ENCODE measurements at places on chromosomes 6 and 20. TPM values are rescaled to one million over a fixed set of nuclear protein-coding genes. Genes with fewer than 3 reads are reported as not detected.

MATN4 gene
- polyA plus RNA-seq, result 0.57 TPM

- DNase-seq, result no peak
These were observed 21.5 kb downstream of the ASIP start for GRCh38 chr20:34262488-34263288.

DNA sequence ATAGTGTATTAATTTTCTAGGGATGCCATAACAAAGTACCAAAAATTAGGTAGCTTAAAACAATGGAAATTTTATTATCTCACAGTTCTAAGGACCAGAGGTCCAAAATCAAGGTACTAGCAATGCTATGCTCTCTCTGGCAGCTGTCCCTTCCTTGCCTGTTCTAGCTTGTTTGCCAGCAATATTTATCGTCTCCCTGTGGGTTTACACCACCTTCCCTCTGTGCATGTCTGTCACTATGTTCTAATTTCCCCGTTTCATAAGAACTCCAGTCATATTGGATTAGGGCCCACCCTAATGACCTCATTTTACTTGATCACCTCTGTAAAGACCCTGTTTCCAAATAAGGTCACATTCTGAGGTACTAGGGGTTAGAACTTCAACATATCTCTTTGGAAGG is 217.2 kb downstream of the IBTK start:
- no peak for DNase-seq

DNA sequence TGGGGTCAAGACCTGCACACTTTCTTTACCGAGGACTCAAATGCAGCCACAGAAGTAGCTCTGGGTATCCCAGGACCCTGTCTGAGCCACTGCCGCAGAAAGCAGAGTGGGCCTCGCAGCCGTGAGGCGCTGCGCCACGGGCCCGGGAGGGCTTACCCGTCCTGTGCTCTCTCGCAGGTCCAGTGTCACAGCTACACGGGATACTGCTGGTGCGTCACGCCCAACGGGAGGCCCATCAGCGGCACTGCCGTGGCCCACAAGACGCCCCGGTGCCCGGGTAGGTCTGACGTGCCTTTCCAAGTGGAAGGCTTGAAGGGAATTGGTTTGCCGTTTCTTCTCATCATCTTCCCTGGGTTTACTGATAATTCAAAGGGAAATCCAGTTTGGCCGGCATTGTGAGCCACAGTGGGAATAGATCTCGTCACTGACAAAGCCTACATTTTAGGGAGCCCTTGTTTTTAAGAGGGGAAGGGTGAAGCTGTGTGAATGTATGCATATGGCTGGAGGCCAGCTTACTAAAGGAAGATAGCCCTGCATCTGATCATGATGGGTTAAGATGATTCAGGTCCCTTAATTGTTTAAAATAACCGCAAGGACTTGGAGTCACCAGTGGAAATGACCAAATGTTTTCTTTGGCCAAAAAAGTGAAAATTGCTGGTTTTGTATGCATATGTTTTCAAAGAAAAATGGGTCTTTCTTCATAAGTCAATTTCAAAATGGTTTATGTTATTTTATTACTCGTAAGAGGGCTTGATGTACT is 86.6 kb downstream of the SMOC2 start:
- no peak for DNase-seq

GRCh38 chr20:48839154-48839917 is 11.5 kb upstream of the PREX1 start:
- no peak for DNase-seq

MEP1A gene
- polyA plus RNA-seq, result not detected

TMEM200A gene
- 12.7 TPM for polyA plus RNA-seq

- DNase-seq, result no peak
These were observed 290.2 kb downstream of the BTBD3 start for GRCh38 chr20:12207875-12208274.

- DNase-seq, result no peak
These were observed 4.4 kb downstream of the TFAP2A start for GRCh38 chr6:10410207-10411050.

DNA sequence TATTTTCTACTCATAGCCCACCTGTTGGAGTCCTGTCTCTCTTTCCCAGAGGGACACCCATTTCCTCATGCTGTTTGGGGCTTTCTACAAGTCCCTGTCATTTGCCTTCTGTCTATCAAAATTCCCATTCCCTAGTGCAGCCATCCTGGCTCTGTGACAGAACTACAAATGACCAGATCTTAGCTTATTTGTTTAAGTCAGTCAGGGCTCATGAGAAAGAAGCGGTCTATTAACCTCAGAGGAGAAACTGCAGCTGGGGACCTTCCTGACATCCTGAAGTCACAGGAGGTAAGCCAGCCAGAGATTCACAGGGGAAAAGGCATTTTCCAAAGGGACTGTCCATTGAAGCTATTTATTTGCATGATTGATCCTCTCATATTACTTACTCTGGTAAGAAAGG is 1.7 kb upstream of the COL9A1 start:
- DNase-seq, result no peak

DNA sequence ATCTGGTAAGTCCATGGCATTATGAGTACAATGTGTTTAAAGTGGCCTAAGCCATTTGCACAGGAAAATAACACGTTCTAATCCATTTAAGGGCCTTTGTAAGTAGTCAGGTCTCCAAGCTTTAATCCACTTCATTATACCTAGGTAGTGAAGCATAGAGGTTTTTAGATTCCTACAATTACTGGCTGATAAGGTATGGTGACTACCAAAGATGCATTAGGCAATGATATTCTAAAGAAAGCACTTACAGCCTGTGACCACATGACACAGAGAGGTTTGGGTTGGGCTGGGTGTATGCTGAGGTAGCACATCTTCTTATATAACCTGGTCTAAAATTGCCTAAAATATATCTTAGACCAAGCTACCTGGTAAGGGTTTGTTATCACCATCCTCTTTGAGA is 504.4 kb downstream of the TFAP2B start:
- no peak for DNase-seq

DNA sequence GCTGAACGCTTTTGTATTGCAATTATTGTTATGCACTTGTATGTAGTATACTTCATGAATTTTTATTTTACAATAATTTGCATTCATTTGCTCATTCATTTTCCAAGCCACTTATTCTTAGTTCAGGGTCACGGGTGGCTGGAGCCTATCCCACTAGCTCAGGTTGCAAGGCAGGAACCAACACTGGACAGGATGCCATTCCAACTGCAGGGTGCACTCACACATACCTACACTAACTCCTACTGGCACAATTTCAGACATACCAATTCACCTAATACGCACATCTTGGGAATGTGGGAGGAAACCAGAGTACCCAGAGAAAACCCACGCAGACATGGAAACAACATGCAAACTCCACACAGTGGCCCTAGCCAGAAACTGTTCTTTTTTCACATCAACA is 61.8 kb downstream of the LMBRD1 start:
- no peak for DNase-seq
